CD4-positive, alpha-beta memory T cell (primary cell): ENCODE measurements at places on chromosomes 1 and 21.

- H3K27me3 ChIP-seq = peaks cover 4% of the 10 kb centered on the region
- no peaks in the 10 kb centered on the region for H3K4me1 ChIP-seq
- no peaks in the 10 kb centered on the region for H3K36me3 ChIP-seq
Observed at GRCh38 chr1:10980841-10981727, 31.4 kb upstream of the TARDBP start.

DNA sequence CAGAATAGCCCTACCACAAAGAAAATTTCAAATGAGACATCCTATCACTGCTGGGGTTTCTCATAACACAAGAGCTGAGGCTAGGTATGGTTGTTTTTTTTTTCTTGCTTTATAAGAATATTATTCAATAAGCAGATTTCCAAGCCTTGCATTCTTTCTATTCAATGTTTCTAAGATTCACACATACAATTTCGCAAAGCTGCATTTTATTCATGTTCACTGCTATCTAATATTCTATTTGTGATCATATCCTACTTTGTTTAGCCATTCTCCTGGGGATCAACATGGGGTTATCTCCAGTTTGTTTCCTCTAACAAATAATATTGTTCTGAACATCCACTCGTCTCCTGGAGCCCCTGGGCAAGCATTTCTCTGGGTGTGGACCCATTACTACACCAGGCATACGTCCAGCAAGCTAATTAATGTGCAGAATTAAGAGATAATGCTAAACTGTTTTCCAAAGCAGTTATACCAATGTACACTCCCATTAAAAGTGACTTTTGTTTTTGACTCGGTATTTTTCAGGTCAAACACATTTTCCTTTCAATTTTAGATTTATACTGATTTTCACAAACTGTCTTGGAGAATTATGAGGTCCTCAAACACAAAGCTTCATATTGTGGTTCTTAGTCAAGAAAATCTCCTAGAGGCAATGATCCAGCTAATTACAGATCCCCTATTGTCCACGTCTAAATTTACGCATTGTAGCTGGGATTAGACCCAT, 15.7 kb upstream of the HLCS start:
- no peak overlapping the region for H3K27ac ChIP-seq
- H3K4me3 ChIP-seq = no peak overlapping the region
- DNase-seq = no peak
- H3K36me3 ChIP-seq = no peaks in the 10 kb centered on the region
- peaks cover 8% of the 10 kb centered on the region for H3K4me1 ChIP-seq
- H3K27me3 ChIP-seq = no peaks in the 10 kb centered on the region

DNA sequence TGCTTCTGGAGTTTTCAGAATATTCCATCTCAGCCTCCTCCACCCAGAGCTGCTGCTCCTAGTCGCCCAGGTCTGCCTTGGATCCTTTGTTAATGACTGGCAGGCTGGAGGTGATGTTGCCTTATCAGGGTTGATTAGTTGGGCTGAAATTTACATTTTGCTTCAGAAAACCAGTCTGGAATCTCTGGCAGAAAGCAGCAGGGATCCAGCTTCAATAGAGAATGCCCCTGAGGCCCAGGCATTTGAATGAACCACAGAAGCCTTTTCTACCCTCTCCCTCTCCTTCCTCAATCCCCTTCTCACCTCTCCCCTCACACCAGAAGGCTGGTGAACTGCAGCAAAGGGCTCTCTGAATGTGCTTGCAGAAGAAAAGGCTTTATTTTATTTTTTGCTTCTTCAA, 83.2 kb downstream of the PLXNA2 start:
- no peak overlapping the region for H3K4me3 ChIP-seq
- no peak overlapping the region for H3K27ac ChIP-seq
- no peak for DNase-seq
- H3K36me3 ChIP-seq = no peaks in the 10 kb centered on the region

DNA sequence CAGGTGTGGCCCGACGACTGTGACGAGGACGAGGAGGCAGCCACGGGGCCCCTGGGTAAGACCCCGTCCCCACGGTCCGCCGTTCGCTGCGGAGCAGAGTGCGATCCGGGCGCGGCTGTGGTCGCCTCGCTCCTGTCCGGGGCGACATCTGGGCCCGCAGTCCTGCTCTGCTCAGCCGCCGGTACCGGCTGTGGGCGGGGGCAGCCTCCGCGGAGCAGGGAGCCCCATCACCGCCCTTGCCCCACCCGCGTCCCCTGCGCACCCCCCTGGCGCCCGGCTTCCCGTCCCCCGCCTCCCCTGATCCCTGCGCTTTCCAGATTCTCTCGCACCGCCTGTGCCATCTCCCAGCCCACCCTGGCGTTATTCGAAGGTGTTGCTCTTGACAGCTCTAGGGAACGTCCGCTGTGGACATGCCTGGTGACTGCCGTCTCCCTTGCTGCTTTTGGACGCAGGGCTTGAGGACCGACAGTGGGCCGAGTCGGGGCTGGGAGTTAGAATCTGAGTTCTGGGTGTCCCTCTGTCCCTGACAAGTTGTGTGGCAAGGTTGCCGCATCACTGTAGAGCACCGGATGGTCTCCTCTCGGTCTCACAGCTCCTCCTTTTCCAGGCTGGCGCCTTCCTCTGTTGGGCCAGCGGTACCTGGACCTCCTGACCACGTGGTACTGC, 596 bp downstream of the TOR3A start:
- DNase-seq = peak; percentile 34
- H3K4me3 ChIP-seq = peak overlapping the region; percentile 74
- peaks cover 5% of the 10 kb centered on the region for H3K36me3 ChIP-seq
- H3K4me1 ChIP-seq = peaks cover 23% of the 10 kb centered on the region

- no peak overlapping the region for H3K27ac ChIP-seq
- no peaks in the 10 kb centered on the region for H3K27me3 ChIP-seq
- no peak for DNase-seq
Observed at GRCh38 chr1:156821801-156822200, 5.2 kb upstream of the SH2D2A start.

DNA sequence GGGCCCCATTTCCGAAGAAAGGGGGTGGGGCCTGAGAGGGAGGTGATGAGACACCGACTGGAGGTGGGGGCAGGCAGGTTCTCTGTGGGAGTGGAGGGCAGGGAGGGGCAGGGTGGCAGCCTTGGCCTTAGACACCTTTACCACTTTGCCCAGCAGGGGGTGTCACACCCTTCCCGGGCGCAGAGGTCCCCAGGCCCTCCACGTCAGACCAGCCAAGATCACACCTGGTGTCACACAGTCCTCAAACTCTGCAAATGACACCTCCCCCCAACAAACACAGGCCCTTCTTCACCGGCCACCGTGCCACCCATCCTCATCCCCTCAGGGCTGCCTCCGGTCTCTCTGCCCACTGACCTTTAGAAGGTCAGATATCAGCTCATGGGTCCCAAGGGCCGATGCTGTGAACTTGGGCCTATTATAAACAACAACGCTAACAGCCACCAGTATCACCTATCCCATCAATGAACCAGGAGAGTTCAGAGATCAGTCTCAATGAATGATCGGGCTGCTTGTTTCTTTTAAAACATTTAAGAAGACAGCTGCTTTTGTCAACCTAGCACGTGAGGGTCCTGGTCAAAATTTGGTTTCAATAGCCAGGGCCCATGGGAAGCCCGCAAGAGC, 103.9 kb downstream of the CASZ1 start:
- no peaks in the 10 kb centered on the region for H3K36me3 ChIP-seq
- DNase-seq = peak; percentile 63
- no peaks in the 10 kb centered on the region for H3K27me3 ChIP-seq
- H3K4me1 ChIP-seq = peaks cover 21% of the 10 kb centered on the region

- H3K27ac ChIP-seq = no peak overlapping the region
- H3K4me3 ChIP-seq = no peak overlapping the region
Observed at GRCh38 chr1:54894271-54894670, 7.3 kb upstream of the DHCR24 start.

DNA sequence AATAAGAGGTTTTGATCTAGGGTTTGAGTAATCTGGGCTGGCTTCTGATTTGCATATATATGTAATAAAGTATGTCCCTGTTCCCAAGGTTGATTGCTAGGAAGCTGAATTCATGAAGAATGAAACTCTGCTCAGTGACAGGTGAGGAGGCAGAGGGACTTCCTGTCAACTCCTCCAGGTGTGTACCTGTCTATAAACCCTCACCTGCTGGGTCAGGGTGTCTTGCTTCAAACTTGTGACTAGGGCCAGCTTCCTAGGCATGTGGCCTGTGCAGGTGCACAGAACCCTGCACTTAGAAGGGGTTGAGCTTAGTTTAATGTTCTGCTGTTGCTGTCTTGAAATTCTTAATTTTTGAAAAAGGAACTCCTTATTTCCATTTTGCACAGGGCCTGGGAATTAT, 21.1 kb downstream of the OLFML3 start:
- no peak overlapping the region for H3K27ac ChIP-seq
- no peaks in the 10 kb centered on the region for H3K4me1 ChIP-seq
- DNase-seq = no peak
- no peaks in the 10 kb centered on the region for H3K36me3 ChIP-seq
- no peaks in the 10 kb centered on the region for H3K27me3 ChIP-seq
- H3K4me3 ChIP-seq = no peak overlapping the region

DNA sequence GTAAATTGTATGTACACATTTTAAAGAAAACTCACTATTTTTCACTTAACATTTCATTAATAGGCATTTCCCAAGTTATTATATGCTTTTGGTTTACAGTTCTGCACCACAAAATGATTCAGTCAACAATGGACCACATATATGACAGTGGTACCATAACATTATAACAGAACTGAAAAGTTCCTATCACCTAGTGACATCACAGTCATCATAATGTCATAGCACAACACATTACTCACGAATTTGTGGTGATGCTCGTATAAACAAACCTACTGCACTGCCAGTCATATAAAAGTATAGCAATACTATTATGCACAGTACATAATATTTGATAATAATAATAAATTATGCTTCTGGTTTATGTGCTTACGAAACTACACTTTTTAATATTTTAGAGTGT, 30.9 kb downstream of the DNAI4 start:
- no peak overlapping the region for H3K4me3 ChIP-seq
- DNase-seq = no peak
- H3K36me3 ChIP-seq = no peaks in the 10 kb centered on the region

- H3K4me1 ChIP-seq = peaks cover 6% of the 10 kb centered on the region
- no peaks in the 10 kb centered on the region for H3K36me3 ChIP-seq
- H3K4me3 ChIP-seq = no peak overlapping the region
- H3K27me3 ChIP-seq = peaks cover 4% of the 10 kb centered on the region
Observed at GRCh38 chr1:156358641-156359040, 10.4 kb upstream of the RHBG start.

GRCh38 chr21:45974073-45975019, 7.2 kb upstream of the COL6A1 start:
- H3K4me1 ChIP-seq = peaks cover 39% of the 10 kb centered on the region
- DNase-seq = no peak
- no peaks in the 10 kb centered on the region for H3K36me3 ChIP-seq
- H3K27me3 ChIP-seq = peaks cover 35% of the 10 kb centered on the region
- no peak overlapping the region for H3K27ac ChIP-seq

DNA sequence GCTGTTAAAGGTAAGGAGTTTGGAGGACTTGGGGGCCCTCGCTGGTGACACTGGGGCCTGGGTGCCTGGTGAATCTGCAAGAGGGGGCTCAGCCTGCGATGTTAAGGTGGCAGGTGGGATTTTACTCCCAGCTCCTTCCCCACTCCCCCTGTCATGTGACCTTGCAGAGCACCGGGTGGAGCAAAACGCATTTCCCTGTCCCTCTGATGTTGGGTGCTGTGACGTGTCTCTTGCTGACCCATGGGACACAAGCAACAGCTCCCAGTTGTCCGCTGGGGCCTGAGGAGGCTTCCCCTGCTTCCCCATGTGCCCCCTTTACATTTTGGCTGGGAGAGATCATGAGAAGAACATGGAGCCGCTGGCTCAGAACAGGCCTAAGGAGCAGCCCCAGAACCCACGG, 319.0 kb downstream of the MATN1 start:
- H3K27ac ChIP-seq = no peak overlapping the region
- H3K36me3 ChIP-seq = no peaks in the 10 kb centered on the region
- no peaks in the 10 kb centered on the region for H3K4me1 ChIP-seq
- no peak overlapping the region for H3K4me3 ChIP-seq
- DNase-seq = no peak

DNA sequence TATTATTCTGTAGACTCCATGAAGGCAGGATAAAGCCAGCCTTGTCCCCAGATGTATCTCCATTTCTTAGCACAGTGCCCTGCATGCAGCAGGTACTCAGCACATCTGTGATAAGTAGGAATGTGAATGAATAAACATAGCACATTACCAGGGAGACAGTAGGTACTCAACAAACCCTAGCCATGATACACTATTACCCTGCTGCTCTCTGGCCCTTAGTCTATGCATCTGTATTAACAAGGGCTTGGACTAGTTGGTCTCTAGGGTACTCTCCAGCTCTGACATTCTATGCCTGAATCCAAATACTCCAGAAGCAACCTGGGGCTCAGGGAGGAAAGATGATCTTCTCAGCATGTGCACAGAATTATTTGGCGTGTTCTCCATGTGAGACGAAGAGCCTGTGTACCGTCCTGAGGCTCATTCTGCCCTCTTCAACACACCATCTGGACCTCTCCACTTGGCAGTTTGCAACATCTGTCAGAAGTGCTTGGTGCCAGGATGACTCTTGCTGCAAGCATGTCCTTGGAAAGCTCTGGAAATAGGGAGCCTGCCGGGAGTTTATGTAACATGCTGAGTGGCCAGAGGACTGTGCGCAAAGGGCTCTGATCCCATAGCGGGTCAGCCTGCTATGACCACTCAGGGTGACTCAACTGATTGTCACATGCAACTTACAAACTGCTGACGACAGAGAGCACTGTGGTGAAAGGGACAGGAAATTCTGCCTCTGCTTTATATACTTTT, 228.2 kb upstream of the USP24 start:
- H3K4me3 ChIP-seq = no peak overlapping the region
- H3K36me3 ChIP-seq = no peaks in the 10 kb centered on the region
- H3K27me3 ChIP-seq = no peaks in the 10 kb centered on the region
- DNase-seq = no peak
- no peaks in the 10 kb centered on the region for H3K4me1 ChIP-seq

DNA sequence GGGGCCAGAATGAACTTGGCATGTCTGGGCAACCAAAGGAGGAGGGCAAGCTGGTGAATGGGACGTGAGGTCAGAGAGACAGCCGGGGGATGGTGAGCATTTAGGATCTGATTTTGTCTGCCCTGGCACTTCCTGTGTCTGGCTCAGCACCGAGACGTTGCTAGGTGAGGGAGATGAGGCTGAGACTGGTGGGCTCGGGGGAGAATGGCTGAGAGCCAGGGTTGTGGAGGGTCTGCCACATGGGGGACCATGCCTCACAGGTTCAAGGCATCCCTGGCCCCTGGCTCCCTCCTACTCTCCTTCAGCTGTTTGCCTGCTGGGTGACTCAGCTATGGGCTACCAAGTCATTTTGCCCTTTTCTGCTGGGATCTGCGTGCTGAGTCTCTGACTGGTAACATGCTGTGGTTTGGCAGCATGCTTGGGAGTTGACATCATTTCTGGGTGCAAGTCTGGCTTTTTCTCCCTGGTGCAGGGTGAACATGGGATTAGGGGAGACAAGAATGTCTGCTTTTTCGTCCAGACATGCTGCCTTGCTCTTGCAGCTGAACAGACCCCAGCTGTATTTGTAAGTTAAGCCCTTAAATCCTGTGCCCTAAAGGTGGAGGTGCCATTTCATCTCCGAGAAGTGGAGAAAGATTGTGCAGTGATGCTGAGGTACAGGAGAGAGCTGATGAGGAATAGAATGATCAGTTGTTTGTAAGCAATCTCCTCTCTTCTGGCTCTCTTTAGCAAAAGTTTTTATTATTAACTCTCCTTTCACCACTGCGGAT, 17.6 kb downstream of the GALNT2 start:
- peaks cover 16% of the 10 kb centered on the region for H3K4me1 ChIP-seq
- H3K4me3 ChIP-seq = no peak overlapping the region
- peaks cover 4% of the 10 kb centered on the region for H3K36me3 ChIP-seq
- H3K27me3 ChIP-seq = no peaks in the 10 kb centered on the region

- H3K36me3 ChIP-seq = no peaks in the 10 kb centered on the region
- no peaks in the 10 kb centered on the region for H3K27me3 ChIP-seq
- DNase-seq = no peak
- H3K4me1 ChIP-seq = no peaks in the 10 kb centered on the region
- H3K4me3 ChIP-seq = no peak overlapping the region
- H3K27ac ChIP-seq = no peak overlapping the region
Observed at GRCh38 chr1:165605246-165605645, 25.8 kb upstream of the MGST3 start.
